NCI-H1436 treated with DMSO at 0.1 percent for 48 hours (cell line): ENCODE measurements at places on chromosomes 7 and 10.

DNA sequence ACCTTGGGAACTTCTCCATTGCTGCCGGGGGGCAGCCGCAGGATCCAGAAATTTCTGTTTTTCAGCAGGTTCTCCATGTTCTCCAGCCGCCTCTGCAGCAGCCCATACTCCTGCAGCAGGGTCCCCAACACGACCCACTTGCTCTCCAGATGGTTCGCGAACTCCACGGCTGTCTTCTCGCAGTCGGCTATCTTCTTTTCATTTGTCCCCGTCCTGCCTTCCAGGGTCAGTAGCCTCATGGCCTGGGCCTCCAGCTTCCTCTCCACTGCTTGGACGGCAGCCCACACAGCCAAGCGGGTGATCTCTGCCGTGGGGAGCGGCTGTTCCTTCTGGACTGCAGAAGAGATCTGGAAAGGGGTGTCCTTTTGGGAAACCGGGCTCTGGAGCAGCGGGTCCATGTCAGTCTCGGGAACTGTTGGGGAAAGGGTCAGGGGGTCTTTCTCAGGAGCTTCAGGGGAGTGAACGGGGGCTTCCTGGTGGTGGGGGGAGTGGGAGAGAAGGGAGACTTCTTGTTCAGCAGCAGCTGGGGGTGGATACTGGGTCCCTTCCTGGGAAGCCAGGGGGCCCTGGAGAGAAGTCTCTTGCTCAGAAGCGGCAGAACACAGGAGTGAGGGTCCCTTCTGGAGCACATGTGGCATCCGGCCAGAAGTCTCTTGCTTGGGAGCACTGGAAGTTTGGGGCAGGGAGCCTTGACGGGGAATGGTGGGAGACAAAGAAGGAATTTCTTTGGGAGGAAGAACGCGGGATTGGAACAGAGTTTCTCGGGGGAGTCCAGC, 5.5 kb downstream of the ZNF777 start:
- no peak for DNase-seq

- DNase-seq = no peak
Measured at GRCh38 chr7:142566271-142566670, 183.0 kb upstream of the PRSS1 start.

DNA sequence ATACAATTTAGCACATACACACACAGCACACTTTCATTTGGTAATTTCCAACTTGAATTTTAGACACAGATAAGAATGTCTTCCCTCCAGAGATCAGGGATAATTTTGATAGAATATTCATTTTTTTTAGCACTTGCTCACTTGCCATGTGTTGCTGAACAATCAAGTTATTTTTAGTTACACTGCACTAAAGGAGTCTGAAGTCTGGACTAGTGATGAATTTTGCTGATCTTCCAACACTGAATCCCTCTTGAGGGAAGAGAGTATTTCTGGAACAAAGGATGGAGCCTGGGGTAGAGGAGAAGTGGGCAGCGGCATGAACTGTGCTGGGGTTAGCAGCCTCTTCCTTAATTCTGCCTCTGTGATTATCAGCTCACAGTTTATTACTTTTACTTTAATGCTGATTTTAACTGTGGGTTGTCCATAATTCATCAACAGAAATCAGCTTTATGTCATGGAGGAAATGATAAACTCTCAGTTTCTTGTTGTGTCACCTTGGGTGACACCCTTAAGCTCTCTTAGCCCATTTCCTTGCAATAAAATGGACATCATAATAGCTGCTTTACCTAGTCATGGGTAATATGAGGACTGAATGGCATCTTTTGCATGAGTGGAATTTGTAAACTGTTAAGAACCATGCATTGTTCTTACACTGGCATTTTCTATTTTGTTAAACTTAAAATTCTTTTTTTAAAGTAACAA, 32.1 kb downstream of the SGPL1 start:
- no peak for DNase-seq

- no peak for DNase-seq
Measured at GRCh38 chr10:114473776-114474175, 69.5 kb upstream of the AFAP1L2 start.

GRCh38 chr10:79132681-79133381, 64.1 kb downstream of the ZMIZ1 start:
- no peak for DNase-seq
